ENCODE measurements at places on chromosomes 1 and 21. TPM values are rescaled to one million over a fixed set of nuclear protein-coding genes. Genes with fewer than 3 reads are reported as not detected.

DNA sequence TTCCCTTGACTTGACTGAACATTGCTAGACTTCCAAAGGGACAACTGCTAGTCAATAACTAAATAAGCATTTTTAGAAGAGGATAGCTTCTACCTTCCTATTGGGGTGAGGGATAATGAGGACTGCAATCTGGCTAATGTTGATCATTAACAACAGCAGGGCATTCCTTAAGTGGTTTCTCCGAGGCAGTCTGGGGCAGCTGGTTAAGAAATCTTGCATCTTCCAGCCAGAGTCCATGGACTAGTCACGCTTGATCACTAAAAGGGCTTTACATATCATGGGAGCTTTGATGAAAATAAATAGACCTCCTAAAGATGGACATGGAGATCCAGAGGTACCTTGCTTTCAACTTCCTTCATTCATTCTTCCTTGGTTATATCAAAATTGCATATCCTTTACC, 329.4 kb upstream of the ESRRG start:
- no peak for DNase-seq

DNA sequence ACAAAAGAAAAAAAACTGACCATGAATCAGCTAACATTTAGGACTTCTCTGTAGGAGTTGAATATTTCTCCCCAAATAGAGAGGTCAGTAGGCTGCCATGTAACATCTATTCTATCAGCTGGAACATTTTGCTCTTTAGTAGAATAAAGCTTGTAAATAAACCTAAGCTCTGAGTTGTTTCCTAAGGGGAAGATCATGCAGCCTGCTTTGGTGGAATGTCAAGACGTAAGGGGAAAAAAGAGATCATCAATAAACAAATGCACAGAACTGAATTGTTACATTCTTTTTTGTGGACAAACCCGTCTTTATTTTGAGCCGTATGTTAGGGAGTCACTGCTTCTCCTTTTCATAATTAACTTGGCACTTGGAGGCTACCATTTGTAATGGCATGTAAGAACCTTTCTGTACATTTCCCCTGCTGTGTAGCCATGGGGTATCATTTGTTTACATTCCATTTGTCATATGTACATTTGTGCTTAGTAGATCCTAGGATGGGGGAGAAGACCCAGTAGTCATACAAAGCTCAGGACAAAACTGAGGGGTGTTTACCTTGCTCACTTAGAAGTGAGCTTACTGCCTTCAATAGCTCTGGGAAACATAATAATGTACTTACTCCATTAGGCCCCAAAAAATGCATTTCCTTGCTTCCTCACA, 10.8 kb upstream of the PALMD start:
- DNase-seq, result no peak

DNA sequence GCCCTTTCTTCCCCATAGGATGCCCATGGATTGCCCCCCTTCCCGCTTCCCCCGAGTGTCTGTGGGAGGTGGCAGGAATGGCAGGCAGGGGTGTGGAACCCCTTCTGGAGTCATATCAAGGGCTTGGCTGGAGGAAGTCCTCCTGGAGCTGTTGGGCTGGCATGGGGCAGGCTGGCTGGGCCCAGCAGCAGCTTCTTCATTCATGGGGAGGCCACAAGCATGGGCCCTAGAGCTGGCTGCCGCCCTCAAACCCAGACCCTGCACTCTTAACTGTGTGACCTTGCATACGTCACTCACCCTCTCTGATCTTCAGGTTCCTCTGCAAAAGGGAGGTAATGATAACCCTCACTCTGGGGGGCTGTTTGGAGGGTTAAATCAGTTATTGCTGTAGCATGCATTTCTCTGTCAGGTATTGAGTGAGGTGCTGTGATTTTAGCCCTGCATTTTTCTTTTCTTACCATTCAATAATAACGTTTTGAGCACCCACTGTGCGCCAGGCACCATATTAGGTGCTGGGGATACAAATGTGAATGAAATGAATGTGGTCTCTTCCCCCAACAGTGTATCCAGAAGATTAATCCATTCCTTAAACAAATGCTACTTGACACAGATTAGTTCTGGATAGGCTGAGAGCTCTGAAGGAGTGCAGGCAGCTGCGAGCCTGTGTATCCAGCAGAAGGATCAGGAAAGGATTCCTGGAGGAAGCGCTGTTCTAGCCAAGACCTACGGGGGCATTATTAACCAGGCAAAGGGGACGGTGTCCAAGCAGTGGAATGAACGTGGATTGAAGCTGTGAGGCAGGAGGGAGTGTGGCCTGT, 9.3 kb downstream of the PCSK9 start:
- DNase-seq, result no peak

DNA sequence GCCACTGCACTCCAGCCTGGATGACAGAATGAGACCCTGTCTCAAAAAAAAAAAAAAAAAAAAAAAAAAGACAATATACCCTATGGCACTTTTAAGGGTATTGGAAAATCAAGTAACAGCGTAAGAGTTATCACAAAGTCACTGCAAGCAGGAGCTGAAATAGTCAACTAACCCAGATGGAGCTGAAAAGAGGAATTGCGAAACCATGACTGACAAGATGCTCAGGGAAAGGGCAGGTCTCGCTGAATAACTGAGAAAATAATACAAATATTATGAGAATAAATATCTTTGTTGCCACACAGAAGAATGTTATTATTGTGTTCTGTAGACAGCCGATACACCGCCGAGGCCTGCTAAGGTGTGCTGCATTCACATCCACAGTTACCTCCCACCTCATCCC, 17.8 kb downstream of the HLCS start:
- DNase-seq, result no peak

DNA sequence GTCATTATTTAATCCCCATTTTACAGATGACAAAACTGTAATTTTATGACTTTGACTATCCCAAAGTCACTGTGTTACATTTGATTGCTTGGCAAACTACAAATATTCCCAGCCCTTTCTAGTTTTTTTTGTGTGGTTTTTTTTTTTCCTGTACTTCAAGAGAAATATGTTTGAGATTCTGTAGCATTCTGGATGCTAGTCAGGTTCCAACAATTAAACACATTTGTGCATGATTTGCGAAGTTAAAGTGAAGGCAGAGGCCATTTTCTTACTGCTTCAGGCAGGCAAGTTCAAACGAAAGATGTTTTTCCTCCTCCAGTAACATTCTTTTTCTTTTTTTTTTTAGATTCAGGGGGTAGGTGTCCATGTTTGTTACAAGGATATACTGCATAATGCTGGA, 107.9 kb upstream of the SERTAD4 start:
- DNase-seq, result no peak

The FALEC gene
- polyA plus RNA-seq, result 0.83 TPM

DNA sequence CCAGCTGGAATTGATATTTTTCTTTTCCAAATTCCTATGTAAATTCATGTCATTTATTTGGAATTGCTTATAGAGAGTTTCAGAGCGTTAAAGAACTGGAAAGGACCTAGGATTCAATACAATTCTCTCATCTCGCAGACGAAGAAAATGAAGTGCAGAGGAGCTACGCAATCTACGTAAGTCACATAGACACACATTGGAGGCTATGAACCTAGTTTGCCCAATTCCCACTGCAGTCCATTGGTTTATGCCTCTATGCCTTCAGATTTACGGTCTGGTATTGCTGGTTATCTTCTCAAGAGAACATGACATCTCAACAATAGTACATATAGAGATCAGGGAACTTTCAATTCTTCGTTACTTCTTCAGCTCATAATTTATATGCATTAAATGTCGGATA, 971 bp upstream of the RNF2 start:
- no peak for DNase-seq

The SMCP gene
- not detected for polyA plus RNA-seq

- no peak for DNase-seq
Measured at GRCh38 chr1:906600-907420, 16.9 kb upstream of the SAMD11 start.

The ZNF697 gene
- polyA plus RNA-seq, result 21.9 TPM

- DNase-seq, result no peak
Measured at GRCh38 chr1:38534473-38534823, 325.1 kb downstream of the RRAGC start.

The MCOLN3 gene
- polyA plus RNA-seq, result 23.1 TPM

DNA sequence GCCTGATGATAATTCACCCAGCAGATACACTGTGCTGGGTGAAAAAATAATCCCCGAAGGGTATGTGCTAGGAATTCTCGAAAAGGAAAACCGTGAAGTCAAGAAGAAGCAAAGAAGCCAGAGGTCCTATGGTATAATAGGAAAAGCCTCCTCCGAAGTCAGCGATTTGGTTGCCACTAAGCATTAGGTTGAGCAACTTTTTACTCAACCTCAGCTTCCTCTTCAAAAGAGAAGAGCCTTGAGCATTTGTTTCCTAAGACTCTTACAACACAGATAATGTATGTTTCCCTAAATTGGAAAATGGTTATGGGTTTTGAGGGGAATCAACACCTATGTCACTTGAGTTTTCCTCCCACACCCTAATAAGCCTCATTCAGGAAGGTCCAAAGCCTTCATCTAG, 21.3 kb upstream of the MNDA start:
- DNase-seq, result no peak

DNA sequence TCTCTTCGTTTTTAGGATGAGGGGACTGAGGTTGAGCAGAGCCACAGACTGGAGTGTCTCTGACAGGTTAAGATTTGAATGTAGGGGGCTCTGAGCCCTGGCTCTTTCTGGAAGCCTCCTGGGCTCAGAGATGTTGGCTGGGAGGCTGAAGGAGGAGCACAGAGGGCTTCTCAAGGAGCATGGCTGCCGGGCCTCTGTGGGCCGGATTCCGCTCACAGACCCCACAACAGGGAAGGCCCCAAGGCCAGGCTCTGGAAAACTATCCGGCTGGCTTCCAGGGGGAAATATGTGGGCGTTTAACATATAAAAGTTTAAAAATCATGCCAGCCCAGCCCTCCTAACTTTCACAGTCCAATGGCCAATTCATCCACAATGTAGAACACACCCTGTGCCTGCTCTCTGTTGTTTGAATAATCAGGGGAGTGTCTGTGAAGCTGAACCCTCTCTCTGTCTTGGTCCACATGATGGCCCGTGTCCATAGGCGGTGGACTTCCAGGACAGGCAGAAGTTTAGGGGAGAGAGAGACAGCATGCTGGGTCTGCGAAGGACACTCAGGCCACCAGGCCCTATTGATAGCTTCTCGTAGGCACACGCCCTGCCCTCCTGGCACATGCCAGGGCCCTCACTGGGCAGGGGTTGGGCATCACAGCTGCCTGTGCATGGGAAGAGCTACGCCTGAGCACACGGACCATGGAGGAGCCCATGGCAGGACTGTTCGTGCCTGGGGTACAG, 10.8 kb downstream of the OBSCN start:
- DNase-seq, result no peak

DNA sequence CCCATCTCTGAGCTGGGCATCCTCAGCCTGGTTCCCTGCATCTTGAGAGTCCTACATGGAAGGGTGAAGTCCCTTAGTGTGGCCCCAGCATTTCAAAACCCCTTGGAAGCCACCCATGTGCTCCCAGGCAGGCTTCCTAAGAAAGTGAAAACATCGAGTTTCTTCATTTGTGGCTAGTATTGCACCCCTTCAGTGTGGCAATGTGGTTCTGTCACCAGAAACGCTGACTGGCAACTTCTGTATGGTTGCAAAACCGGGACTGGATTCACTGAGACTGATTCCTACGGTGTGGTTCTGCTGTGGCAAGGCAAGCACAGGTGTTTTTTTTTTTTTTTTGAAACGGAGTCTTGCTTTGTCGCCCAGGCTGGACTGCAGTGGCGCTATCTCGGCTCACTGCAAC, 9.0 kb upstream of the IFNGR2 start:
- DNase-seq, result no peak

DNA sequence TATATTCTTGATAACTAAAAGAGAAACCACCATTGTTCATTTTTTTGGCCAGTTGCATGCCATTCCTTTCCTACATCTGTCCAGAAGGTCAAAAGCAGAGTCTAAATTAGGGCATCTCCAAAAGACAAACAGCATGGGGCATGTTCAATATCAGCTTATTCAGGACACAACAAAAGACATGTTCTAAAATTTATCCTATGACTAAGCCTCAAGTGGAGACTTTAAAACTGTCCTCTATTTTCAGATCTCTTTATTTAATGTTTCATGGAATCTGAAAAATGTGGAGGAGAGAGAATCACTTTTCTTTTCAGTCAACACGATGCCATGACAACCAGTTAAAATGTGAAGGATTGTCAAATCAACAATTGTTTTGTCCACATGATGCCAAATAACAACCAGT, 303.4 kb upstream of the PRMT6 start:
- DNase-seq, result no peak

- no peak for DNase-seq
Measured at GRCh38 chr21:16422702-16423101, 692.9 kb downstream of the USP25 start.

The CA14 gene
- 9.6 TPM for polyA plus RNA-seq

The DIO1 gene
- 7.6 TPM for polyA plus RNA-seq

- peak; percentile 88 for DNase-seq
Measured at GRCh38 chr21:33588485-33589335, at the start of gene DONSON. TSS of gene DONSON (minus strand) at chr21:33588684. CDS start at chr21:33588641, 43 bp downstream.

The DIP2A gene
- polyA plus RNA-seq, result 52.4 TPM

The LAD1 gene
- polyA plus RNA-seq, result 28.4 TPM

The DYRK1A gene
- polyA plus RNA-seq, result 77.0 TPM

GRCh38 chr1:26324550-26324949, 6.8 kb downstream of the CD52 start:
- DNase-seq, result no peak

DNA sequence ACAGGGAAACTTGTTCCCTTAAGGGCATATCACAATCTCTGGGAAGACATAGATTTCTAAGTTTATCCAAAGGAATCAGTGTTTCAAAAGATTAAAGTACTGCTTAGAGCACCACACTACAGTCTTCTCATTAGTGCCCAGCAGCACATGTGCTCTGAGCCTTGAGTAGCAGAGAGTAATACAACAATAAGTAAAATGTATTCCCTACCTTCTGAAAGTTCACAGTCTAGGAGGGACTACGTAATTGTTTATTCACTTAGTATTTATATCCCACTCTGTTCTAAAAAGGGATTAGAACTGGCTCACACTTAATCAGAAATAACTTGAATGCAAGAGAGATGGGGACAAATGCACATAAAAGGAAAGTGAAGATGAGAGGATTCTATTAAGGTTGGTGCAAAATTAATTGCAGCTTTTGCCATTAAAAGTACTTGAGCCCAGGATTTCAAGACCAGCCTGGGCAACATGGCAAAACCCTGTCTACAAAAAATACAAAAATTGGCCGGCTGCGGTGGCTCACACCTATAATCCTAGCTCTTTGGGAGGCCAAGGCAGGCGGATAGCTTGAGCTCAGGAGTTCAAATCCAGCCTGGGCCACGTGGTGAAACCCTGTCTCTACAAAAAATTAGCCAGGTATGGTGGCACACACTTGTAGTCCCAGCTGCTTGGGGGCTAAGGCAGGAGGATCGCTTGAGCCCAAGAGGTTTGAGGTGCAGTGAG, 9.0 kb downstream of the SYNC start:
- DNase-seq, result no peak

DNA sequence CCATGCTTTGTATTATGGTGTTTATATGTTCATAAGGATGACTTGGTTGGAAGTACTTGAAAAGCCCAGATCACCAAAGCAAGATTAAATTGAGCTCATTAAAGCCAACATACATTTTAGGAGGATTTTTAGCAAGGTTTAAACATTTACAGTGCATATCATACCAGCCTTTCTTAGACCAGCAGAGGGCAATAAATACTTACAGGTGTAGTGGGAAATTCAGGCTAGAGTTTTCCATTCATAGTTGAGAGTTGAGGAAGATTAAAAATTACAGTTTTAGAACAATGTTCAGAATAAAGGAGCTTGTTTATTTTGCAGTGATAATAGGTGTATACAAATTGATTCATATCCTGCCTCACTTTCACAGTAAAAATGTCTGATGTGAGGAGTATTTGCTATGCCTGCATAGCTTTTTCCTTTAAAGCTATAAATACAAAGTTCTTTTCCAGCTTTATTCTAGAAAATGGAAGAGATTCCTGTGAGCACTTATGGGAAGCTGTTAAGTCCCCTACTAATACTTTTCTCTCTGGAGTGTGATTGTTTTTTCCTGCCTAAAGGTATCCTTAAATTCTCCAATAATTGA, 35.3 kb downstream of the DTL start:
- DNase-seq, result peak; percentile 35

Data from left kidney (tissue), 8 donors.